NCI-H774 (cell line): ENCODE measurements at places on chromosomes 13 and 19.

DNA sequence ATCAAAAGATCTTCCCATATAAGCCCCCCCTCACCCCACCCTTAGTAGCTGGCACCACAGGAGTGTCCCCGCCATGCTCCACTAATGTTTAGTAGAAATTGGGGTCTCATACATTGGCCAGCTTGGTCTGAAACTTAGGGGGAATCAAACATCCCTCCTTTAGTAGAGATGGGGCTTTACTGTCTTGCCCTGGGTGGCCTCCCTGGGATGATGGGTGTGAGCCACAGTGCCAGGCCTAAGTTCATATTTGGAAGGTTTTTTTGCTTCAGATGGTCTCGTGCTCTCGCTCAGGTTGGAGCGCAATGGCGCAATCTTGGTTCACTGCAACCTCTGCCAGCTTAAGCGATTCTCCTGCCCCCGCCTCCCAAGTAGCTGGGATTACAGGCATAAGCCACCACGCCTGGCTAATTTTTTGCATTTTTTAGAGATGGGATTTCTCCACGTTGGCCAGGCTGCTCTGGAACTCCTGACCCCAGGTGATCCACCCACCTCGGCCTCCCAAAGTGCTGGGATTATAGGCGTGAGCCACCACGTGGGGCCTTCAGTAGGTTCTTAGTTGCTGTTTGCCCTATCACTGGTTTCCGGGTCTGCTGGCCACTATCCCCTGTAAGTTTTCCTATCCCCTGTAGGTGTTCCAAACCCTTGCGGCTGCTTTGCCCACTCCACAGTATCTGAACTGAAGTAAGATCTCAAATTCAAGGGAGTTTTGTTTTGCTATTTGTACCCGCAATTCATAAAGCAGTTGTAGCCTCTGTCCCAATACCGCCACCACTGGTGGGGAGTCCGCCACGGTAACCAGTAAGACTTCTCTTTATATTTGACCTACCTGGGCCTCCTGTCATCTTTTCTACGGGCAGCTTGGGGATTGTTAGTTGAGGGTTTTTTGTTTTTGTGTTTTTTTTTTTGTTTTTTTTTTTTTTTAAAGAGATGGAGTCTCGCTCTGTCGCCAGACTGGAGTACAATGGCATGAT lies 34.1 kb downstream of the NLRP12 start:
- no peak for DNase-seq

DNA sequence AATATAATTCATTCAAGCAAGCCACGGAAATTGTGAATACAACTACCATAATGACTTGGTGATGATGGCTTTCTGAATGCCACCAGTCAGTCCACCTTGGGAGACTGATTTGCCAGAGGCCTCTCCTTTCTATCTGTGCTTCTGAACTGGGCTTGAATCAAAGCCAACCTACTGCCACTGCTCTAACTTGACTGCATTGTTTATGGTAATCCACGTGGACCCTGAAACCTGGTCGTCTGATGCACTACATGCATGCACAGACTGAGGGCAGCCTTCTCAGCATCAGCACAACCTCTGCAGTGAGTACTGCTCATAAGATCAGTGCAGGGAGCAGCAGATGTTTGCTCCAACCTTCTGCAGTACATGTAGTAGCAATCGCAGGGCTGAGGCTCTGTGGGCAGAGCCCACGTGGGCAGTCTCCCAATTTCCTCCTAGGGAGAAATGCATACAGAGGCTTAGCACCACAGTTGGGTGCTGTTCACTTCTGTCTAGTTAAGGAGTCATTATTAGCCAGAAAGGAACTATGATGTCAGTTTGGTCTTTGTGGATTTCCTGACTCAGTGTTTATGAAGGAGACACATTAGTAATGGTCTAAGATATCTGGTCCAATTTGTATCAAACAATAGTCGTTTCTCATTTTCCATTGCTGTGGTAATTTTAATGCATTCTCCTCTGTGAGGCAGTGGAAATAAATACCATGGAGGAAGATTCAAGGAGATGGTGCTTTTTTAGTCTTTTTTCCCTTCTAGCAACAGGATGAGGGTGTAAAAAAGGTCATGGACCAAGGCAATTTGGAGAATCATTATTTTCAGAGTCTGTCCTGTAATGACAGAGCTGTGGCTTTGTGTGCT lies 82.5 kb downstream of the AKAP11 start:
- no peak for DNase-seq

DNA sequence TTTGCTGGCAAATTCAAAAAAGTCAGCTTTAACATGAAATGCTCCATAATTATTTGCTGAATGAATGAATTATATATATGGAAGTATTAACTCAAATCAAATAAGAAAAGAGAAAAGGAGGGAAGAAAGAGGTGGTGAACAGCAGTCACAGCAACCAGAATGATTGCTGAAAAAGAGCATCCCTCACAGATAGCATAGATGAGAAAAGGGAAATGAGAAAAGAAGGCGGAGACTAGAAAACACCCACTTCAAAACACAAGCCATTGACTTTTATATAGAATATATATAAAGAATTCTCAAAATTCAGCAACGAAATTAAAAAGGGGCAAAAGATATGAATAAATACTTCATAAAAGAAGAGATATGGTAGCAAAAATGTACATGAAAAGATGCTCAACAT lies 75.2 kb downstream of the CAB39L start:
- DNase-seq = no peak

DNA sequence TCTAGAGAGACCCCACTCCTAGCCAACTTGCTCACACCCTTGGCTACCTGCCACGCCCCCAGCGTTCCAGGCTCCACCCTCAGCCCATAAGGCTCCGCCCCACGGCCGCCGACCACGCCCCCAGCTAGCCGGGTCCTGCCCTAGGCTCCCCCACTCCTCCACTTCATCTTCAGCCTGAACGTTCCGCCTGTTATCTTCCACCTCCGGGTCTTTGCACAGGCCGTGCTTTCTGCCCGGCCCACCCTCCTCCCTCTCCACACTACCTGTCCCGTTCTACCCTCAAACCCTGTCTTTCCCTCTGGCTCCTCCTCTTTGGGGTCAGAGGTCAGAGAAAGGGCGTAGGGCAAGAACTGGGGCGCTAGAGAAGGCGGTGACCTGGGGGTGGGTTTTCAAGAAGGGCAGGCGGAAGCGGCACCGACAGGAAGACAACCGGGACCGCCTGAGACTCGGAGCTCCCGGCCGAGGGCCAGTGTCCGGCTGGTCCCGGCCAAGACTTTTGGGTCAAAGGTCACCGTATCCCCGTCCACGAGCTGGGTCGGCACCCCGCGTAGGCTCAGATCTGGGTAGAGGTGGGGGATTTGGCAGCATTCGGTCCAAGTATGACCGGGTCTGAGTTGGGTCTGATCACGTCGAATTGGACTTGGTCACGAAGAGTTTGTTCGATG lies 2.2 kb downstream of the PDE4C start:
- peak; percentile 50 for DNase-seq

- DNase-seq = no peak
These were observed 649 bp downstream of the UQCRFS1 start for GRCh38 chr19:29212356-29212647.

DNA sequence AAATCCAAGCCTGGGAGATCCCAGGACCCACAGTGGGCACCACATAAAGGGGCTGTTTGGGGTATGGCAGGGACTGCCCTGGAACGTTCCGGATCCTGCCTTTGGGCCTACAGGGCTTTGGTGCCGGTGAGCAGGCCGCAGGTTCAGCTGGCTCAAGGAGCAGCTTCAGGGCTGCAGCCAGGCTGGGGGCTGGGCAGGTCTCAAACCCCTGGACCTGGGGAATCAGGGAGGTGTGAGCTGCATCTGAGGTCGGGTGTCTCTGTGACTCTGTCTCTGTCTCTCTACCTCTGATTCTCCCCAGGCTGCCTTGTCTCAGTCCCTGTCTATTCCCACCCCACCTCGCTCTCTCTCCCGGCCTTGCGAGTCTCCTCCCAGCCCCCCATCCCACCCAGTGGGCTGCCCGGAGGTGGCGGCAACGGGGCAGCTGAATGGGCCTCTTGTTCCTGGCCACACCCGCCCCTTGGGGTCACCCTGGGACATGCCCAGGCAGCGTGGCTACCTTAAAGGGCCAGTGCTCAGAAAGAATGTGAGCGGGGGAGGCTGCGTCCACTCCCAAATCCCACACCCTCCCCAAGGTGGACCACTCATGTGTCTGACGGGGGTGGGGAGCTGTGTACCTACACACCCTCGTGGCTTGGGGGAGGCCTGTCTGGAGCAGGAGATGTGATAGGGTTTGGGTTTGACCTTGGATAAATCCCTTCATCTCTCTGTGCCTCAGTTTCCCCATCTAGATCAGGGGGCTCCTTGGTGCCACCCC lies 31.1 kb downstream of the NFIC start:
- no peak for DNase-seq

GRCh38 chr13:105595471-105595870 lies 940.0 kb downstream of the EFNB2 start:
- no peak for DNase-seq

DNA sequence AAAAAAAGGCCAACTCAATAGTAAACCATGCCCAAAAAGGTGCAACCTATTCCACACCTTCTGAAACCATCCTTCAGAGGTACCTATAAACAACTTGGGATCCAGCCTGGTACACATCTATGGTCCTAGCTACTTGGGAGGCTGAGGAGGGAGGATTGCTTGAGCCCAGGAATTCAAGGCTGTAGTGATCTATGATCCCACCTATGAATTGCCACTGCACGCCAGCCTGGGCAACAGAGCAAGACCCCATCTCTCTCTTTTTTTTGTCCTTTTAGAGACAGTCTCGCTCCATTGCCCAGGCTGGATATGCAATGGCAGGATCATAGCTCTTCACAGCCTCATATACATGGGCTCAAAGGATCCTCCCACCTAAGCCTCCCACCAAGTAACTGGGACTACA lies 26.0 kb downstream of the ZSWIM4 start:
- no peak for DNase-seq

- DNase-seq = no peak
These were observed 47.9 kb upstream of the TMTC4 start for GRCh38 chr13:100722517-100722916.

DNA sequence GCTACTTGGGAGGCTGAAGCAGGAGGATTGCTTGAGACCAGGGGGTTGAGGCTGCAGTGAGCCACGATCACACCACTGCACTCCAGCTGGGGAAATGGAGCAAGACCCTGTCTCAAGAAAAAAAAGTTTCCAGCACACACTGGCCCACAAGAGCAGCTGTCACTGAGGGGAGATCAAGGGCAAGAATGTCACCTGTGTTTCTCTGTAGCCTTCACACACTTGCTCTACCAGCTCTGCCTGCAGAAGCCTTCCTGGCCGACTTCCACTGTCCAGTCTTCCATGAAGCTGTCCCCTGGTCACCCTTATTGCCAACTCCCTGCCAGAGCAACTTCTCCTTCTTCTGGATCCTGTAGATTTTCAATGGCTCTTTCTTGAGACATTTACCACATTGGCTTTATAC lies 158.0 kb downstream of the KCTD15 start:
- no peak for DNase-seq

GRCh38 chr13:94696171-94696570 lies 16.2 kb downstream of the SOX21 start:
- DNase-seq = no peak

- DNase-seq = peak; percentile 47
These were observed 607 bp upstream of the SYNE4 start for GRCh38 chr19:36009220-36009619.

DNA sequence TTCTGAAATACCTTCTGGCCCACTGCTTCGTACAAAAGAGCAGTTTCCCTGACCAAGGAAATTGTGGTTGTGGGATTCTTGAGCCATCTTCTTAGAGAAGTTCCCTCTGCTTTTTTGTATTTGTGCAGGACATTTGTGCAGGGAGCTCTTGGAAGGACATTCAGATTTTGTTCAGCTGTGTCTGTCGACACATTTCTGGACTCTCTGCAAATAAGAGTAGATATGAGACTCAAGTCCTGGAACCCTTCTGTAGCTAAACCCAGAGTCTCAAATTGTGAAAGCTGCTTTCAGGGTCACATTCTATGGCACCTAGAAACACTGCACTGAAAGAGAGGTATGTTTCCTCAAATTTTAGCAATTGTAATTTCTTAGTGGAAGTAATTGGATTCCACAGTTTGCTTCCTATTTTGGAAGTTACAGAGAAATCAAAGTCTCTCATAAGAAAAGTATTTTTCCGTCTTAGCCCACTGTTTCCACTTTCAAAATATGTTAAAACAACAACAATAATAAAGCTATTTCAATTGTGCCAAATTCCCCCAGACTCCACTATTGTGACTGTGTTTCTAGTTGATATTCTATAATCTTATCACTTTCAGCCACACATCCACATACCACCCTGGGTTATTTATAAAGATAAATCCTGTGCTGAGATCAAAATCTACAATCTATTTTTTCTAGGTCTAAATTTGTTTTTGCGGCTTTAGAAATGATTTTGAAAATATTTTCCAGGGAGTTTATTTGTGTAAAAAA lies 224.0 kb downstream of the COG6 start:
- no peak for DNase-seq

DNA sequence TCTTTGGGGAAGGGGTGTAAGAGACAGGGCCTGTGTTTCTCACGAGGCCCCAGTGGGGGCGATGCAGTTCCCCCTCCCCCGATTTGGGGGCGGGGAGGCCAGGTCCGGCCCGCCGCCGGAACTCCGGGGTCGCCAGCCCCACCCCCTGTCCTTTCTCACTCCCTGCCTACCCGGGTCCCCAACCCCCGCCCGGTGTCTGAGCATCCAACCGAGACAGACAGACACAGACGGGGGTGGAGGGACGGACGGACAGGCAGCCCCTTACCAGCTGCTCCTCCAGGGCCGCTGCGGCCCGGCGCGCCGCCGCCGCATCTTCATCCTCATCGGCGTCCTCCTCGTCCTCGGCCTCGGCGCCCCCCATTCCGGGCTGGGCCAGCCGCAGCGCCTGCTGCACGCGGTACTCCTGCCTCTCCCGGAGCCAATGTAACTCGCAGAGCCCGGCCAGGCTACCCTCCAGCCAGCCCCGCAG lies 397 bp downstream of the DACT3 start:
- no peak for DNase-seq

DNA sequence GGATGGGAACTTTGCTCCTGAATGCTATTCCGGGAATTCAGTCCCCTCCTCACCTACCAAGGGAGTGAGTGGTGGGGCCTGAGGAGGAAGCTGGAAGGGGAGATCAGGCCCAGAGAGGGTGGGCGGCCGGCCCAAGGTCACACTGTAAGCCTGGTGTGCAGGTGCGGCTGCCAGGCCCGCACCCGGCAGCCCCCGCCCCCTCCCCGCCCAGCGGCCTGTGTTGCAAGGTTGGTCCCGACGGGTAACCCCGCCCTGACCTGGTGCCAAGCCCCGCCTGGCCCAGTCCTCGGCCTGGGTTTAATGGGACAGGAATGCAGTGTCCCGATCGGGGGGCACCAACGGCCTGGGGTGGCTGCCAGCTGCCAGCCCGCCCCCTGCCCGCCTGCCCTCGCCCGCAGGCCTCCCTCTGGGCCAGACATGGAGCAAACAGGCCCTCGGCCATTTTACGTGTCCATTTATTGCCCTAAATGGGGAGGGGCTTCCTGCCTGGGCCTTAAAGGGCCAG lies 5.5 kb downstream of the ZBTB7A start:
- DNase-seq = peak; percentile 58

GRCh38 chr19:39419003-39419402 lies 6.5 kb downstream of the PLEKHG2 start:
- DNase-seq = no peak

- DNase-seq = no peak
These were observed 287.5 kb upstream of the SOX21 start for GRCh38 chr13:94999871-95000270.
